Activated T-cell treated with anti-CD3 and anti-CD28 coated beads, Interleukin-2, amount 50 U/mL, for 1 hour (primary cell): ENCODE measurements at places on chromosomes 11 and 22.

DNA sequence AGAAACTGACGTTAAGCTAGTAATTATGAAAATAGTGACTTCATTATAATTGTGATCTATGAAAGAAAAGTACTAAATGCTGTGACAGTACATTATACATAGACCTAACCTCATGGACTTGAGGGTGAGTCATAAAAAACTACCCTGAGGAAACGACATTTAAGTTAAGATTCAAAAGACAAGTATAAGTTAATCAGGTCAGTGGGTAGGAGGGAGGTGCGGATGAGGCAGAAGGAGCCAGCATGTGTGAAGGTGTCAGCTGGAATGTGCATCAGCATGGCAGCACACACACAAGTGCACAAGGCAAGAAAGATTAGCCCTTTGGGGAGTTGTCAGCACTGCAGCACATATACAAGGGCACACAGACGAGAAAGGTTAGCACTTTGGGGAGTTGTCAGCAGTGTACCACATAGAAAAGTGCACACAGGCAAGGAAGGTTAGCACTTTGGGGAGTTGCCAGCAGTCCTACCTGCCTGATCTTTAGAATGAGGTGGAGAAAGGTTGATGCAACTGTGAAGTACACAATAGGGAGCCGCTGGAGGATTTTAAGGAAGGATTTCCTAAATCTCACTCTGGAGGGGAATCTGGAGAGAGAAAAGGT lies 31.6 kb upstream of the CAVIN3 start:
- no peak for DNase-seq

DNA sequence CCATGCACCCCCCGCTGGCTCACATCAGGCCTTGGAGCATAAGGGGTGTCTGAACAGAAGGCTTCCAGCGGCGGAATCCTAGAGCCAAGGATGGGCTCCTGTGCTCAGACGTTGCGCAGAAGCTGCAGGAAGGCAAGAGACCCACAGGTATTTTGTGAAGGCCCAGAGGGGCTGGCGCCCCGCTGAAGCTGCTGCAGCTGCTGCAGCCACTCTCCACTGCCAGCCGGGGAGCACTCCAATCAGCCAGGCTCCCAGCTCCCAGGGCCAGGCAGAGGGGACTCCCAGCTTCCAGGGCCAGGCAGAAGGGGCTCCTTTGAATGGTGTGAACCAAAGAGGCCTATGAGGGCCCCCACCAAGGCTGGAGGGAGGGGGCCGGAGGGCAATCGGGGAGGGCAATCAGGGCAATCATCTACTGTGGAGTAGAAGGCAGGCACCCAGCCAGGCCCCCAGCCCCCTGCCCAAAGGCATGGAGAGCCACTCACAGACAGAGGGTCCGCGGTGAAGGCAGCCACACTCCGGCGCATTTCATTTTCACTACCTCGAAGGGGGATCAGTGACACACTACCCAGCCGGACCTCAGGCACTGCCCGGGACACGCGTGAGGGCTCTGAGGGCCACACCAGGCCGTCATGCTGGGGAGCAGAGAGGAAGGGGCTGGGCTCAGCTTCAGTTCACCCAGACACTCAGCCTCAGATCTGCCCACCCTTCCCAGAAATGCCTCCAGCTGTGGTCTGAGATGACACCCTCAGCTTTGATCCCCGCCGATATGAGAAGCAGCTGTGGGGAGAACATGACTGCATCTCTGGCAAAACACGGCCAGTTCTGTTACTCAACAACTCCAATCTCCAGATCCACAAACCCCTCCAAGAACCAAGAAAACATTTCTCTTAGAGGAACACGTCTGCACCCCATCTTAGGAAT lies 11.6 kb upstream of the PDE2A start:
- no peak for DNase-seq

GRCh38 chr11:131530407-131530806 lies 160.0 kb downstream of the NTM start:
- DNase-seq: no peak

DNA sequence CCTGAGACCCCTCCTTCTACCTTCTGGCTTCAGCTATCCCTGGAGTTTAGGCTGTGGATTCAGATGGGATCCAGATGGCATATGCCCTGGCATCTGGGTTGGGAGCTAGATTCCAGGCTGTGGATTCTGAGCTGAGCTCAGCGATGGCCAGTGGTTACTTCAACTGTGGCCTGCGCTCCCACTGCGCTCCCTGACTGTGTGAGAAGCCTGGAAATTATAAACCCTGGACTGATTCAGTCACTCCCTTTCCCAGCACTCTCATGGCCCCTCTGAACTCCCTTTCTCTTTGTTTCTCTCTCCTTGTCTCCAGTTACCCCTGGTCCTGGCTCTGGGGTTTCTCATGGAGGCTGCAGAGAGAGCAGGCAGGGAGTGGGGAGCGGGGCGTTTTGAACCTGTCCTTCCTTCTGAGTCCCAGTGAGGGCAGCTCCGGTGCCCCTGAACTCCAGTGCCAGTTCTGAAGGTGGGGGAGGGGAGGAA lies 4.8 kb downstream of the ARHGEF17 start:
- no peak for DNase-seq

GRCh38 chr11:65067446-65067845 lies 9.1 kb upstream of the NAALADL1 start:
- no peak for DNase-seq
